ENCODE measurements at places on chromosomes 1 and 21.

DNA sequence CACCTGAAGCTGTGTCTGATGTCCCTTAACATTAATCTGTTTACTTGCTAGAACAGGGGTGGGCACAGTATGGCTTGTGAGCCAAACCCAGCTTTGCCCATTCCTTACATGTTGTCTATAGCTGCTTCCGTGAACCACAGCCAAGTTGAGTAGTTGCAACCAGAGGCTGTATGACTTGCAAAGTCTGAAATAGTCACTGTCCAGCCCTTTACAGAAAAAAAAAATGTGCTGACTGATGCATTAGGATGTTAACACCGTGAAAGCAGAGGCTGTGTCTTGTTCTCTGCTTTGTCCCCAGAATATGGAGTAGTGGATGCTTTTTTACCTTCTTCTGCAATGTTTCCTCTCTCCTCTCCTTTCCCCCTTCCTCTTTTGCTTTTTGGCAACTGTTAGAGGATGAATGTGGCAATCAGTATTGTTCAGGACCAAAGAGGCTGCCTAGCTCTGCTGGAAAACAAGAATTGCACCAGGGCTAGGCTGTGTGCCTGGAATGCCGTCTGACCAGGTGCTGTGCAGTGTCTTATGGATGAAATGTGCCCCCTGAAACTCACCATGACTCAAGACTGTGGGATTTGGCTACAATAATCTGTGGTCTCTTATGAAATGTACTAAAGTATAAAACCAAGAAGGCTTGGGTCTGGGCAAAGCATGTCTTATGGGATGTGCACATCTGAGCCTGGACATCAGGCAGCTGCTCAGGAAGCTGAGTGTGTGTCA, 79.6 kb upstream of the GCLM start:
- no peak for DNase-seq

DNA sequence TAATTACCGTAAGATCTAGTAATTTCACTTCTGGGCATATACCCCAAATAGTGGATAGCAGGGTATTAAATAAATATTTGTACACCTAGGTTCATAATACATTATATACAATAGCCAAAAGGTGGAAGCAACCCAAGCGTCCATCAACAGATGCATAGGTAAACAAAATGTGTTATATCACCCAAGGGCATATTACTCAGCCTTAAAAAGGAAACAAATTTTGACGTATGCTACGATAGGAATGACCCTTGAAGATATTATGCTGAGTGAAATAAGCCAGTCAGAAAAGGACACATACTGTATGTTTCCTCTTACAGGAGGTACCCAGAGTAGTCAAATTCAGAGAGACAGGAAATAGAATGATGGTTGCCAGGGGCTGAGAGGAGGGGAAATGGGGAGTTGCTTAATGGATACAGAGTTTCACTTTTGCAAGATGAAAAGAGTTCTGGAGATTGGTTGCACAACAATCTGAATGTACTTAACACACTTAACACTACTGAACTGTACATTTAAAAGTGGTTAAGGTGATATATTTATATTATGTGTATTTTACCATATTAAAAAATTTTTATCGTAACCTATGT, 36.6 kb upstream of the KCTD3 start:
- DNase-seq: no peak

GRCh38 chr1:187300081-187300480, 471.3 kb downstream of the PLA2G4A start:
- DNase-seq: no peak

DNA sequence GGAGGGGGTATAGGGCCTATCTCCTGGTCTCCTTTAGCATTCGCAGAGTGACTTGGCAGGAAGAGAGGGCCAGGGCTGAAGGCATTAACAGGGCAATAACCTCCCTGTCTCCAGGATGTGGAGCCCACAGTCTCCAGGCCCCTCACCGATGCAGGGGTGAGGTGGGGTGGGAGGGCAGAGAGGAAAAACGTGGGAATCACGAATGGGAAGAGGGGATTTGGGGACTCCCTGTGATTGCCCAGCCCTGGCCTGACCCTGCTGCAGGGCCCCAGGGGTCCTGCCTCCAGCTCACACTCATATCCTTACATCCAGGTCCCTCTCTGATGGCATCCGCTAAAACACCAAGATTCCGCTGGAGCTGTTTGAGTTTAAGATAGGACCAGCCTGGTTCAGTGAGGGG, 14.6 kb downstream of the TFAP2E start:
- DNase-seq: no peak

- no peak for DNase-seq
Observed at GRCh38 chr1:200473698-200474371, 64.0 kb upstream of the ZNF281 start.

GRCh38 chr1:173688300-173688699, 18.6 kb upstream of the ANKRD45 start:
- DNase-seq: no peak

- no peak for DNase-seq
Observed at GRCh38 chr1:5526385-5526750, 465.9 kb downstream of the NPHP4 start.

DNA sequence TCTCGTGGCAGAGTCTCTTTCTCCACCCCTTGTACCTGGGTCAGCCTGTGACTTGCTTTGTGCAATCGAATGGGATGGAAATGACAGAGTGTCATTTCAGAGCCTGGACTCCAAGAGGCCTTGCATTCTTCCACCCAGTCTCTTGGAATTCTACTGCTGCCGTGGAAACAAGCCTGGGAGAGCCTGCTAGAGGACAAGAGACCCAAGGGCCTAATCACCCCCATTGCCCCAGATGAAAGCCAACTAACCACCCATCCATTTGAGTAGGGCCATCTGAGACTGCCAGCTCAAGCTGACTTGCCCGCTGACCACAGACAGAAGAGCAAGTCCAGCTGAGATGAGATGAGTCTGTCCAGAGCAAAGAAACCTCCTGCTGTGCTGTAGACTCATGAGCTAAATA, 201.6 kb downstream of the PTPRU start:
- no peak for DNase-seq

DNA sequence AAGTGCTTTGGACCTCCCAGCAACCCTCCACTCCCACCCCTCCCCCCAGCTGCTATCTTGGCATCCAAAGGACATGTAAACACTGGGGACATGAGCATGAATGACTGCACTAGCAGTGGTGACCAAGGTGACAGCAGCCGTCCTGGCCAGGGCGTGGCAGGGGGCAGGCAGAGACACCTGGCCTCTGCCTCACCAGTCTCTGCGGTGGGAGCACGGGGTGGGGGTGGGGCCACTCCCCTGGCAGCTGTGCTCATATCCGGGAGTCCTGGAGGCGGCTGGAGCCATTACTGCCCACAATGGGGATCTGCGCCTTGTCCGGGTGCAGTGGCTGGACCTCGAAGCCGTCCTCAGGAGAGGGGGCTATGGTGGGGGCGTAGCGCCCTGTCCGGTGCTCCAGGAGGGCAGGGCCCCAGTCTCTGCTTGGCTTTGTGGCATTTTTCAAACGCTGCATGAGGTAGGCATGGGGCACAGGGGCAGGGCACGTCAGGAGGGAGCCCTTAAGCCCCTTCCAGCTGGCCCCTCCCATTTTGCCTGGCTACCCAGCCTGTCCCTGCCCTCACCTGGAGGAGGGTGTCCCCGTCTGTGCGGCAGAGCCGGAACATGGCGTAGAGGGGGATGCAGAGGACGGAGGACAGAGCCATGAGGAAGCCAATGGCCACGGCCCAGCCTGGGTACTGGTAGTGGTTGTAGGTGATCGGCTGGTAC, 6.0 kb downstream of the CCDC24 start:
- no peak for DNase-seq

DNA sequence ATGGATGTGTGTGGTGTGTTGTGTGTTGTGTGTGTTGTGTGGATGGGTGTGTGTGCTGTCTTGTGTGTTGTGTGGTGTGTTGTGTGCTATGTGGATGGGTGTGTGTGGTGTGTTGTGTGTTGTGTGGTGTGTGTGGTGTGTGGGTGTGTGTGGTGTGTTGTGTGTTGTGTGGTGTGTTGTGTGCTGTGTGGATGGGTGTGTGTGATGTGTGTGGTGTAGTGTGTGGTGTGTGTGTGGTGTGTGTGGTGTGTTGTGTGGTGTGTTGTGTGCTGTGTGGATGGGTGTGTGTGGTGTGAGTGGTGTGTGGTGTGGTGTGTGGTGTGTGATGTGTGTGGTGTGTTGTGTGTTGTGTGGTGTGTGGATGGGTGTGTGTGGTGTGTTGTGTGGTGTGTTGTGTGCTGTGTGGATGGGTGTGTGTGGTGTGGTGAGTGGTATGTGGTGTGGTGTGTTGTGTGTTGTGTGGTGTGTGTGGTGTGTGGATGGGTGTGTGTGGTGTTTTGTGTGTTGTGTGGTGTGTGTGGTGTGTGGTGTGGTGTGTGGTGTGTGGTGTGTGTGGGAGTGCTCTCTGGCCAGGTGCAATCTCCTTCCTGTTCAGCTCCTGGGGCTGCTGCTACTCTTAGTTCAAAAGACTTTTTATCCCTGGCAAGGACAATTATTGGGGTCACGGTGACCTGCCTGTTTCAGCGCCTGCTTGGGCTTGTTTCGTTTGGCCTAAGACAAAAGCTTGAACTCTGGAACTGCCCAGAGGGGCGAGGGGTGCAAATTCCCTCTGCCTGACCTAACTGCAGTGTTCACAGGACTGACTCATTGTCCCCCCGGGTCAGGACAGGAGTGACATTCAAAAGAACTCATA, 101.1 kb downstream of the UBIAD1 start:
- no peak for DNase-seq

- peak; percentile 39 for DNase-seq
Observed at GRCh38 chr21:34745557-34746255, 76.9 kb downstream of the CLIC6 start.

DNA sequence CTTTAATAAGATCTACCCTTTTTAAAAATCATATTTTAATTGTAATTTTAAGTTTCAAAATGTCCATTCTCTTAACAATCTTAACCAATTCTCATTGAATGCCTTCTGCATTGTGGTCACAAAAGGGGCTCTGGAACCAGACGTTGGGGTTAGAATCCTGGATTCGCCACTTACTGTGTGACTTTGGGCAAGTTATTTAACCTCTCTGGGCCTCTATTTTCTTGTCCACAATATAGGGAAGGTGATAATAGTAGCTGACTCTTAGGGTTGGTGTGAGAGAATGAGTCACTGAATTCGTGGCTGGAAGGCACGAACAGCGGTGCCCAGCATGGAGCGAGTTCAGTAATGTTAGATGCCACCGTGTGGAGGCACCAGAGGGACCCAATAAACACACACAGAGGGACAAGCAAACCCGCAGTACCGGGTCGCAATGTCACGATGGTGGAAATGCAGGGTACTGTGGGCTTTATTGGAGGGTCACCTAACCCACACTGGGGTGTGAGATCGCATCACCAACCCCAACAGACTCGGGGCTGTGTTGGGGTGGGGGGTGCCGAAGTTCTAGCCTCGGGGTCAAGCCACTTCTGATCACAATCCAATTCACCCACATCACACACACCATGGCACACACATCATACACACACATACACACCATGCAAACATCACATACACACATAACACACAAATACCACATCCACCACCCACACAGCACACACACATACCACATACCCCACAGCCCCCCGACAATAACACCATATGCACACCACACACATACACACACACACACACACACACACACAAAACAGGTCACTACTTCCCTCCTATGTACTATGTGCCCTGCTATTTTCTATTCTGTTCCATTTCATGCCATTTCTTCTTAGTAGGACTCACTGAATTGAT, 27.0 kb upstream of the IFNAR2 start:
- DNase-seq: no peak

GRCh38 chr1:53869454-53870117, 20.0 kb downstream of the YIPF1 start:
- DNase-seq: no peak

GRCh38 chr1:214859647-214860046, 222.9 kb upstream of the KCNK2 start:
- DNase-seq: no peak
